ENCODE measurements at places on chromosomes 3 and 15.

GRCh38 chr15:51185213-51186159 lies 90.8 kb upstream of the TNFAIP8L3 start:
- DNase-seq: no peak

- DNase-seq: no peak
These were observed 396.0 kb upstream of the MCTP2 start for GRCh38 chr15:93835344-93835743.

GRCh38 chr3:22734207-22734606 lies 468.9 kb upstream of the UBE2E2 start:
- no peak for DNase-seq

GRCh38 chr3:144816323-144816722 lies 844.7 kb downstream of the DIPK2A start:
- peak; percentile 63 for DNase-seq

DNA sequence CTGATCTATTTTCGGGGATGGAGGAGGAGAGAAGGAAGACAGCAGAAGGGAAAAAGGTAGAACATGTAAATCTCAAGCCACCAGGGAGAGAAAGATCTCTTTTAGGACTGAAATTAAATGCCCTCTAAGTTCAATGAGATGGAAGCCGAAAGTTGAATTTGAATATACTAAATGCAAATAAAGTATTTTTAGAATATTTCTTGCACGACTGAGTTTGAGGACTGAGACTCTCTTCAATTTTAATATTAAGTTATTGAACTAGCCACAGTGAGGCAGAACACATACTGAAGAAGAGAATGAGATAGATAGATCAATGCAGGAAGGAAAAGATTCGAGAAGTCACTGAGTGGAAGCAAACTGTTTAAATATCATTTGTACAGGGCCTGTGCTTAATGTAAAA lies 399.9 kb upstream of the CBLB start:
- DNase-seq: no peak

DNA sequence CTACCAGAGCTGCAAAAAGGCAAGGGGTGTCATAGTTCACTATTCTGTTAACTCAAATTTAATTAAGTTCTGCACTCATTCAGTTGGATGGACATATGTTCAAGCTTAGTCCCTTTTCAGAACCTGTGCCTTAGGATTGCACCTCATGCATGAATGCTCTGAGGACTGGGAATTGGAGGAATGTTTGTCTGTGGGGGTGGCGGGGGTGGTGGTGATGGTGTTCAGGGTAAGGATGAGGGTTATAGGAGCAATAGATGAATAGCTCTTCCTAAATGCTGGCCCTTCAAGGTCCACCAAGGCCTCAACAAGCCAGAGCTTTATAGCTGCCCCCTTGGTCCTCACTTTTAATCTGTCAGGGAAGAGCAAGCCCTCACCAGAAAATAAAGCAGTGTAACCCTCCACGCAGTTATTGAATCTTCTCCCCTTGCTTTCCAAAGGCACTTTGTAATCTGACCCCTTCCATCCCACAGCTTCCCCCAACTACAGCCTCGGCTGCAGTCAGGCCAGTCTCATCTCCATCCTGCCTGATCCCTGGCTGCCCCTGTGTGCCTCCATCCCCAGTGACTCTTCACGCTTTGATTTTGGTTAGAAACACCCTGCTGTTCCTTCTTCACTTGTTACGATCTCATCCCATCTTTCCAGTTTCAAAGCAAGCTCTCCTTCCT lies 221.6 kb upstream of the LMCD1 start:
- no peak for DNase-seq

- no peak for DNase-seq
These were observed 133.5 kb upstream of the TBL1XR1 start for GRCh38 chr3:177330779-177331178.

DNA sequence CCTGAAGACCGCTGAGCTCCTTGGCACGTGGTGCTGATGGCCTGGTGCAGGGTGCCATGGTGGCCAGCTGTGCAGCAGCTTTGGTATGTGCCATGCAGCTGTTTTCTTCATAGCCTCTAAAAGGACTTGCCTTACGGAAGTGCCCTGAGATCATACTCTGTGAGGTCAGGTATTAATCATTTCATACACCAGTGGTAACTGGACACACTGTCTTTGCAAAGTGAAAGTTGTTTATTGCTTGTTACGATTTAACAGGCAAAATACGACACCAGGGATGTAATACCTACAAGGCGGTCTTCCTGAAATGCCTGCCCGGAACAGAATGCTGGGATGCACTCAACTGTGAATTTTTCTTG lies 184.6 kb downstream of the ATP10A start:
- no peak for DNase-seq

GRCh38 chr15:77596821-77597803 lies 35.6 kb downstream of the LINGO1 start:
- no peak for DNase-seq

- DNase-seq: no peak
These were observed 108.4 kb downstream of the OXNAD1 start for GRCh38 chr3:16373341-16373946.

GRCh38 chr3:176992565-176992964 lies 204.7 kb downstream of the TBL1XR1 start:
- DNase-seq: no peak

DNA sequence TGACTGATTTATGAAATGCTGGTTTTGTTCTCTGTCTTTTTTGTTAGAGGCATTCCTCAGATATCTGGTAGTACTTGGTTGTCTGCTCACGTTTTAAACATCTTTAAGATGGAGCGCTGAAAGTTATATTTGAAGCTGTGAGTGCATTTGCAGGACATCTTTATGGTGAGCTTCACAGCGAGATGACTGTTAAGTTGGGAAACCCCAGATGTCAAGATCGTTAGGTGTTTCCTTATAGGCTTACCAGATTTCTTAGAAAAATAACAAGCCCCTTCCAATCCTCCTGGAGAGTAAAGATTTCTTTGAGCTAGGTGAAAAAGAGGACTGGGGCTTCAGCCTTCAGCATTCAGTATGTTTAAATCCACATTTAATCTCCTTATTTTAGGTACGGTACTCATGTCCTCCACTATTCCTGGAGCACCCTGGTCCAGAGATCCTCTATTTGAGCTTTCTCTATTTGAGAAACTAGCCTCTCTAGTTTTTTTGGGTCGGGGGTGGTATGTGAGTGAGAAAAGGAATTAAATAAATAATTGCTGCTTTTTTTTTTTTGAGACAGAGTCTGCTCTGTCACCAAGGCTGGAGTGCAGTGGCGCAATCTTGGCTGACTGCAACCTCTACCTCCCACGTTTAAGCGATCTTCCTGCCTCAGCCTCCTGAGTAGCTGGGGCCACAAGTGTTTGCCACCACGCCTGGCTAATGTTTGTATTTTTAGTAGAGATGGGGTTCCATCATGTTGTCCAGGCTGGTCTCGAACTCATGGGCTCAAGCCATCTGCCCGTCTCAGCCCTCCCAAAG lies 72.3 kb downstream of the ZNF609 start:
- DNase-seq: no peak

DNA sequence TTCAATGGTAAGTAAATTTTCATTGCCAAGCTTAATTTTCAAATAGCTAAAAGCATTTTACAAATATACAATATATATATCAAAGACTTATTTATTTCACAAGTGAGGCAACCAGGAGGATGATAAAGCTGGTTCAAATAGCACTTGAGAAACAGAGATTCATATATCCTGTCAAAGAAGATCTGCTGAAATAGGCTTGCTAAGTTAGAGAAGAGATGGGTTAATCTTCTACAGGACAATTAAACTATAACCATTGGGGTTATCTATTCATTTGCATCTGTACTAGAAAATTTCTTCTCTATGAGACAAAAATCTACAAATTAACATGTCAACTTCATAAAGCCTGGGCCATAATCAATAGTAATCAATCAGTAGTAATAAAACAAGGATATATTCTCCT lies 637.7 kb upstream of the UBE2E2 start:
- no peak for DNase-seq

GRCh38 chr3:125166599-125167136 lies 45.9 kb downstream of the SLC12A8 start:
- DNase-seq: peak; percentile 76

DNA sequence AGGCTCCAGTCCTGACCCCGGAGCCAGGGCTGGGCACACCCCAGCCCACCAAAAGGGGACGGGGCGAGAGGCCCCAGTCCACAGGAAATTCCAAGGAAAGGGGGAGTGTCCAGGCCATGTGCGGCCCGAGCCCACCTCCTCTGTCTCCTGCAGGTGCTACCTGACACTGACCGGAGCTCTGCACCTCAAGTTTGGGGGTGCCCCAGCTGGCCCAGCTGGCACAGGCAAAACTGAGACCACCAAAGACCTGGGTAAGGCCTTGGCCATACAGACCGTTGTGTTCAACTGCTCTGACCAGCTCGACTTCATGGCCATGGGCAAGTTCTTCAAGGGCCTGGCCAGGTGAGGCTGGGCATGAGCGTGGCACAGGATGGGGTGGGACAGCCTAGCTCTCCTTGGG lies 44.9 kb downstream of the DNAH1 start:
- DNase-seq: no peak

- no peak for DNase-seq
These were observed 8.1 kb upstream of the DNASE1L3 start for GRCh38 chr3:58218904-58219303.

- no peak for DNase-seq
These were observed 25.4 kb upstream of the LIMD1 start for GRCh38 chr3:45568848-45569762.

- DNase-seq: no peak
These were observed 67.8 kb upstream of the ATP13A3 start for GRCh38 chr3:194554473-194555123.

- no peak for DNase-seq
These were observed 30.9 kb downstream of the TFG start for GRCh38 chr3:100740207-100740606.

- DNase-seq: no peak
These were observed 481.3 kb downstream of the NAALADL2 start for GRCh38 chr3:175340338-175341015.

DNA sequence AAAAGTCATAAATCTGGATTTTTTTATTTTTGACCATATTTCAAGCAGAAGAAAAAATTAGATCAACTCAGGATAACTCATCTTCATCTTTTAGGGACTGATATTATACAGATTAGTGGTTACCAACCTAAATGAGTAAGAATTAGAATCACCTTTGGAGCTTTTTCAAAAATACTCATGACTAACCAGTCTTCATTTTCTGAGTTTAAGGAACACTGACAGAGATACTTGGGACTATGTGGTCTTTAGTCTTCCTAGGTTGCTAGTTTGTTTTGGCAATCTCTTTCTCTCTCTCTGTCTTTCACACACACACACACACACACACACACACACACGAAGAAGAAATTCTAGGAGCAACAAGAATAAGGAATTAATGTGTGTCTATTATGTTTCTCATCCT lies 50.1 kb downstream of the TMOD3 start:
- peak; percentile 66 for DNase-seq

GRCh38 chr3:18372786-18373405 lies 52.2 kb downstream of the SATB1 start:
- DNase-seq: no peak

GRCh38 chr3:55455915-55456314 lies 31.2 kb downstream of the WNT5A start:
- no peak for DNase-seq

DNA sequence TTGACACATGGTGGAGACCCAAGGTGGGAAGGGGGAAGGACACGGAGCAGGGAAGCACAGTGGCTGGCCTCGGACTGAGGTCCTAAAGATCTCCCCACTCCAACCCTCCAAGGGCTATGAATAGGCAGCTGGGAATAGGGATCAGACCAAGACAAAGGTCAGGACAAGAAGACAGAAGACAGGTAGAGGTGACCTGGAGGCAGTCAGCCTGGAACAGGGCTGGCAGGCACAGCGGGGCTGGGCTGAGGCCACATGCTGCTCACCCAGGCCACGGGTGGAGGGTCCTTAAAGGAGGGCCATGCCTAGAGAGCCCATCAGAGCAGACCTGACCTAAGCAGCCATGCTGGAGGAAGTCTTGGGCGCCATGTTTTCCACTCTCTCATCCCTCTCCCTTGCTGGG lies 2.7 kb upstream of the PLA2G4D start:
- no peak for DNase-seq

DNA sequence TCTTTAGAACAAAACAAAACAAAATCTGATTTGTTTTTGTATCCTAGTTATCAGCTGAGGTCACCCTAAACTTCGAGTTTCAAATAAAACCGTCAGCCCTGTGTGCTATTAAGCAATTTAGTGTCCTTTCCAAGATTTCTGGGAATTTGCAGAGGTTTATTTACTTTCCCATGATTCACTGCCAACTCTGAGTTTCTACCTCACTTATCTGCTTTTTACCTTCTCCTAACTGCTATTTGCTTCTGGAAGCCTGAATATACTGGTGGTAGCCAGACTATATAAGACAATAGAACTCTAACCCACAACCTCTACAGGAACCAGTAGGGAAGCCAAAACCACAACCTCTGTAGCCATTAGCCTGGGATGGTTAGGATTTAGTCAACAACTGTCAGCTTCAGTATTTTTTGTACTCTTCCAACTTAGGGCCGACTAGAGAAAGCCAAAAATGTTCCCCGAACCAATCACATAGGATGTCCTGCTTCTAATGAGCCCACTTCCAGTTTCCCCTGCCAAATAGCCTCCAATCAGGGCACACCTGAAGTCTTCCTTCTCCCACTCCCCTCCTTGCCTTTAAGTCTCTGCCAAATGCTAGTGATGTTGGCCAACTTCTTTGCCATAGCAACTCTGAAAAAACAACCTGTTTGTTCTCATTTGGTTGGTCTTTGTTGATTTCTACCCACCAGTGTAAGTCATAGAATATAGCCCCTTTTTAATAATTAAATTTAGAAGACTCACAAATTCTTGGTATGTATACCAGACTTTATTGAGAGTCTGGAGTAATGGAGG lies 273.1 kb downstream of the ULK4 start:
- DNase-seq: no peak

DNA sequence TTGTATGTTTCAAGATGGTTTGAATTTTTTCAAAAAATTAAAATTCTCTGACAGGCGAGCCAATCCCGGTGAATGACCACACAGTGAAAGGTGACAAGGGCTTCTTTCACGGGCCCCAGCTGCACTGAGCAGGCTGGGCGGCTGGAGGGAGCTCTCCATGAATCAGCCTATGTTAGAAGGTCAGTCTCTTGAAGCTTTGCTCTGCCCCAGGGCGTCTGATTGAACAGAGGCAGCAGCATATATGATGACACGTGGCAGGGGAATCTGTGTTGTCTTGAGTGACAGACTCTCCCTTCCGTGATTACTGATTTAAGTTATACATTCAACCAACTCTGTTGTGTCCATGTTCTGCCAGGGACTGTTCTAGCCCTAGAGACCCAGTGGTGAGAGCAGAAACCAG lies 51.5 kb downstream of the ISG20 start:
- no peak for DNase-seq

DNA sequence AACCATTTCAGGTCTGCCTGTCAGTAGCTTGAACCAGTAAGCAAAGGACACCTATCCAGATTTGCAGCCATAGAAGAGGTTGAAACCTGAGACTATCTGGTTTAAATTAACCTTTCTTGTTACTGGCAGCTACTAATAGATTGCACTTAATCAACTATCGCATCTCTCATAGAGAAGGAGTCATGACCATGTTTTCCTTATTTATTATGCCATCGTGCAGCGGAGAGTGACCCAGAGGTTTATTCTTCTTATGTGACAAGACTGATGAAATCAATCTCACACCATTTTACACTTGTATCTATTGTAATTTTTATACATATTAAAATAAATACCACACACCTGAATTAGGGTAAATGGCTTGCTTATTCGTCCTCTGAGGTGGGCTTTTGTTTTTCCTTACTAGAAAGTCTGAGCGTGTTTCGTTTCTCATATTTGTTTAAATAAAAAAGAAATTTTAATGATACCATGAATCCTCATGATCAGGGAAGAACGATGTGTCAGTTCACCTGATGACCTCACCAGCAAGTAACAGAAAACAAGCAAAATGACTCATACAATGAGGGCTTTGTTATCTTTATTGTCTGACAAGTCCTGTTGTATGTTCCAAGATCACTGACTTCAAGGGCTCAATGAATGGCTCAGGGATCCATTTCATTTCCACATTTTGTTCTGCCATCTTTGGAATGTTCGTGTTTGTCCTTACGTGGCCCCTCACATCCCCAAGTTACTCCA lies 379.5 kb upstream of the DPH6 start:
- no peak for DNase-seq

Measured in fibroblast of skin of right quadriceps (primary cell).